ENCODE measurements at places on chromosomes 16 and 17.

GRCh38 chr16:74045513-74045912 lies 251.1 kb upstream of the PSMD7 start:
- DNase-seq = no peak

GRCh38 chr17:29165261-29165660 lies 14.9 kb downstream of the MYO18A start:
- no peak for DNase-seq

DNA sequence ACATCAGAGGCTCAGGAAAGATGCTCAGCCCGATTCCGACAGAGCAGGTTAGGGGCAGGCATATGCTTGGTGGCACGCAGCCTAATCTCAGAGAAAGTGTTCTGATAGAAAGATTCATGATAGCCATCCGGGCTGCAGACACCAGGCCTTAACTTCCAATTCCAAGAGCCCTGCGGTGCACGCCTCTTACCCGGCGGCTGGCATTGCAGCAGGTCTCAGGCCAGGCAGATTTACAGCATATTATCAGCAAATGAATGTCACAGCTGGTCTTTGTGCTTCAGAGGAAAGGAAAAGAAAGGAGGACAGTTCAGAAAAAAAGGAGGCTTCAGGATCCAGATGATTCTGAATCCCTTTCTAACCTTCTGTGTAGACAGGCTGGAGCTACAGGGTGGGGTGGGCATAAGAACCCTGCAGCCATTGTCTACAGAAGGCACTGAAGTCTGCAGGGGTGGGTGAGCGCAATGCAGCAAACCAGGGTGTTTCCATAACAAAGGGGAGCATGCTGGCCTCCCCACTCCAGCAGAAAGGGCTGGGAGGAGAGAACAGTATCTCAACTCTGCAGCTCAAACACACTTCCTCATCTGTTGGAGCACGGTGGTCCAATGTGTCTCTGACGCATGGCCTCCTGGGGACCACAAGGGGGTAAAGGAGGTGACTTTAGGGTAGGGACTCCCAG lies 277.4 kb upstream of the XYLT1 start:
- DNase-seq = no peak

DNA sequence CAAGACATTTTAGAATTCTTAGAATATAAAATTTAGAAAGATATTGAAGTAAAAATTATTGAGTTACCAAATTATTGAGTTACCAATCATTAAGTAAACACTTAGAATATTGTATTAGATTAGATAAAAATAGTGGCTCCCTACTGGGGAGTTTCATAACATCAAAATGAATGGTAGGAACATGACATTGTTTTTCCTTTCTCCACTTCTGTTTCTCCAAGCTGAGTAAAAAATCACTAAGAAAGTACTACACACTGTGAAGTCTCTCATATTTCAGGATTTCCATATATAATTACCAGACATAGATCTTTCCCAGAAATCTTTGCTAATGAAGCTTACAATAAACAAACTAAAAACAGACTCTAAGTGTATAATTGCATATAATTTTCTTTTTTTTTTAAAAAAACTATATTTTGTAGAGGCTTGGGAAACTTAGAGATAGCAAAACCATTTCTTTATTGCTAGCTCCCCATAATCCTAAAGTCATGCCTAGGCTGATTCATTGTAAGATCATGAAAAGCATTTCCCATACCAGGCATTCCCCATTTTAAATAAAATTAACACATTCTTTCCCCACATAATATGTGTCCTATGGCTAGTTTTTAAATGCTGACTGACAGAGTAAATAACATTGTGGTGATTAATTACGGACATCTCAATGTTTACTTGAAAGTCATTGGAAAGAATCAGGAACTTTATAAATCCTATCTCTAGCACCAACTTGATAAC lies 1408.7 kb upstream of the GOT2 start:
- DNase-seq = no peak

DNA sequence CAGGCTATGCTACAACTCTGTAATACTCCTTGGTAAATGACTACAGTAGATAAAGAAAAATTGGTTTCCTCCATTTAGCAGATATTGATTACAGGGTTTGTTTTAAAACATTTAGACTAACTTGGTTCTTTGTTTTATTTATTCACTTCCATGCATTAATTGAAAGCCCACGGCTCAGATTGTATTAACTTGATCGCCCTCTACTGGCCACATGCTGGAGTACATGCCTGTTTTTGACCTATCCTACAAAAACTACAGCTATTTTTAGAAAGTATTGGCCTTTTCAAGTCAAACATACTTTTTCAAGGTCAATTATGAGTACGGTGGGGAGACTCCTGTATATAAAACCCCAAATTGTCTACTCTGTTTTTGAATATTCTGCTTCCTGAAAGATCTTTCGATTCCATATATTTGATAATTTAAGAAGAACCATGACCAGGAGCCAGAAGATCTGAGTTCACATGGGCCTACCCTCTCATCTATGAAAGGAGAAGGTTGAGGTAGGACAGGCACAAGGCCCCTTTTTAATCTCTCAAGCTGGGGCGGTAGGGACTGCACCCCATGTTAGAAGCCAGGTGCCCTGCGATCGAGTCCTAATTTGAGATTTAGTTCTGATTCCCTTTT lies 51.8 kb downstream of the CA10 start:
- DNase-seq = peak; percentile 45

DNA sequence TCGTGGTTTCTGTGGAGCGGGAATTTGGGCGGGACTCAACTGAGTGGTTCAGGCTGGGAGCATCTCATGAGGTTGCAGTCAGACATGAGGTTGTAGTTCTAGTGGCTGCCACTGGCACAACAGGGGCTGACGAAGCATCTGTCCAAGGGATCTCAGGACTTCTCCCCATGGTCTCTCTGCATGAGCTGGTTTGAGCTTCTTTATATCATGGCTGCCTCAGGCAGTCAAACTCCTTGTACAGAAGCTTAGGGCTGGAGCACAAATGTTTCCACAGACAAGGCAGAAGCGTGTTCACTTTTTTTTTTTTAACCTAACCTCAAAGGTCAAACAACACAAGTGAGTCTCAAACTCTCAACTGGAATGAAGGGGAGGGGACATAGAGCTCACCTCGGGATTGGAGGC lies 243.3 kb downstream of the MSI2 start:
- no peak for DNase-seq

DNA sequence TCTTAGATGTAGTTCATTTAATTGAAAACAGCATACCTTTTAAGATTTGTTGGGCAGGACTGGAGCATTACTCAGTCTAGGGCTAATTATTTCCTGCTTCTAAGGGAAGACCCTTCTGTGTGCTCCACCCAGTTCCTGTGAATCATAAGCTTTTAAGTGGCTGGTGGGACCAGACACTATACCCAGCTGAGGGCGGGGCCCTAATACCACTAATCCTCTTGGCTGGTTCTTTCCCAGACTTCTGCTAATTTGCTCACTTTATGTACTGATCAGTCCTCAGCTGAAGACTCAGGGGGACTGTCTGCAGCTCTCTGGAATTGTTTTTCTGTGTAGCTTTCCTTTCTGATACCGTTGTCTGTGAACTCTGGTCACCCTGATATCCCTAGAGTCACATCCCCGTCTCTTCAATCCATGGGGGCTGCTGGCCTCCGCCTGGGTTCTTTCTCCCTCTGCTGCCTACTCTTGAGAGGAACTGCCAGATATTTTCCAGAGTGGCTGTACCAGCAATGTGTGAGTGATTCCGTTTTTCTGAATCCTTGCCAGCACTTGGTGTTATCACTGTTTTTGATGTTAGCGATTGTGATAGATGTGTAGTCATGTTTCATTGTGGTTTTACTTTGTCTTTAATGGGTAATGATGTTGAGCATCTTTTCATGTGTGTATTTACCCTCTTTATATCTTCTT lies 35.1 kb downstream of the MFSD11 start:
- DNase-seq = peak; percentile 19

GRCh38 chr17:50445730-50446325 lies 19.8 kb downstream of the ACSF2 start:
- DNase-seq = no peak

- peak; percentile 74 for DNase-seq
Measured at GRCh38 chr16:35525979-35526590, 2066.7 kb downstream of the TP53TG3F start.

- no peak for DNase-seq
Measured at GRCh38 chr16:78915811-78916345, 684.7 kb downstream of the MAF start.

GRCh38 chr16:67013233-67013822 lies 15.6 kb upstream of the CBFB start:
- DNase-seq = no peak
